Psoas muscle (tissue), 8 donors: ENCODE measurements at places on chromosomes 1 and 21. TPM values are rescaled to one million over a fixed set of nuclear protein-coding genes. Genes with fewer than 3 reads are reported as not detected.

DNA sequence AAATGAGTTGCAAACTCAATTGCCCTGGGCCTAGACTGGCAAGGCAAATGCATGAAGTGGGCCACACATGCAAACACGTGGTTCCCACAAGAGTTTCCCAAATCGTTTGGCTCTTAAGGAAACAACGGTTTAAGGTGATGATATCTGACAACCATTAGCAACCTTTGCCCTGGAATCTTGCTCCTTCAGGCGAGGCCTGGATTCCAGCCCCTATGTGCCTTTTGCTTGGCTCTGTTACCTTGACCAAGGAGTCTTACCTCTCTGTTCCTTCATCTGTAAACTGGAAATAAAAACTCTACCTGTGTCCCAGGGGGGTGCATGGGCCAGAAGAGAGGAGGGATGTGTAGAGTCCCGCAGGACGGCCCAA is 72.1 kb upstream of the CASZ1 start:
- DNase-seq: peak; percentile 17

DNA sequence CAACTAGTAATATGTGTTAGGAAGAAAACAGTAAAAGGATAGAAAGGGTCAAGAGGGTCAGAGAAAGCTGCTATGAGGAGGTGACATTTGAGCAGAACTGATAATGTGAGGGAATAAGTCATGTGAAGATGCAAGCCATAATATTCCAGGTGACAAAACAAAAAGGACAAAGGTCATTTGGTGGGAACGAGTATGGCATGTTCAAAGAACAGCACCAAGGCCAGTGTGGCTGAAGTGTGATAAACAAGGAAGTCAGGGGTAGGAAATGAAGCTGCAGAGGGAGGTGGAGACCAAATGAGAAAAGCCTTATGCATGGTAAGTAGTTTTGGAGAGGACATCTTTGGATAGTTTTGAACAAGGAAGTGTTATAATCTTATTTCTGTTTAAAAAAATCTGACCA is 46.7 kb downstream of the LPGAT1 start:
- no peak for DNase-seq

- no peak for DNase-seq
Observed at GRCh38 chr1:18284805-18285537, 177.4 kb downstream of the IGSF21 start.

SYT14 gene
- total RNA-seq: not detected
